ENCODE measurements at places on chromosomes 6 and 20.

GRCh38 chr6:5986861-5987260 lies 19.9 kb downstream of the NRN1 start:
- DNase-seq, result no peak

GRCh38 chr20:20740541-20740940 lies 28.1 kb upstream of the RALGAPA2 start:
- DNase-seq, result peak; percentile 27

DNA sequence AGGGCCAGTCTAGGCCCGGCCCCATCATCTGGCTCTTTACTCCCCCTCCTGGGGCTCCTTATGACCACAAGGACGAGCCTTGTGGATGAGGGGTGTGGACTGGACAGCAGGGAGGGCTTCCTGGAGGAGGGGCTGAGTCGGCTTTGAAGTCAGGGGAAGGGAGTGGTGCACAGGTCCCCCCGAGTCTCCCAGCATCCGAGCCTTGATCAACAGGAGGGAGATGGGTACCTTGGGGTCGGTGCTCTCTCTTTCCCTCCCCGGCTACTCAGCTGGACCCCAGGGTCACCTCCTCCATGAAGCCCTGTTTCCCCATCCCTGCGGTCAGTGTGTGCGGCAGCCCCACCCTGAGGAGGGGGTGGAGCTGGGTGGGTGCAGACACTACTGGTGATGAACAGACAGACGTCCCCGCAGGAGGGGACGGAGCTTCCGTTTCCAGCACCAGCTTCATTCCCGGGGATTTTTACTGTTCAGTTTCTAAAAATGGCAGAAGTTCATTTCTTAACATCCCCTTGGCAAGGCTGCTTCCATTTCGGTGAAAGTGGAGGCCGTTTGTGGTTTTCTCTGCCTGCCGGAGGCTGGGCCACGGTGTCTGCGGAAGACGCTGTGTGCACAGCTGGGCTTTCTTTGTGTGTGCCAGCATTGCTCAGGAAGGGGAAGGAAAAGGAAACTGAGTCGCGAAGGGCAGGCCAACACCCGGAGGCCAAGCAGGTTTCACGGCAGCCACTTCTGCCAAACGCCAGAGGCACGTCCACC lies 19.6 kb downstream of the NTSR1 start:
- no peak for DNase-seq

DNA sequence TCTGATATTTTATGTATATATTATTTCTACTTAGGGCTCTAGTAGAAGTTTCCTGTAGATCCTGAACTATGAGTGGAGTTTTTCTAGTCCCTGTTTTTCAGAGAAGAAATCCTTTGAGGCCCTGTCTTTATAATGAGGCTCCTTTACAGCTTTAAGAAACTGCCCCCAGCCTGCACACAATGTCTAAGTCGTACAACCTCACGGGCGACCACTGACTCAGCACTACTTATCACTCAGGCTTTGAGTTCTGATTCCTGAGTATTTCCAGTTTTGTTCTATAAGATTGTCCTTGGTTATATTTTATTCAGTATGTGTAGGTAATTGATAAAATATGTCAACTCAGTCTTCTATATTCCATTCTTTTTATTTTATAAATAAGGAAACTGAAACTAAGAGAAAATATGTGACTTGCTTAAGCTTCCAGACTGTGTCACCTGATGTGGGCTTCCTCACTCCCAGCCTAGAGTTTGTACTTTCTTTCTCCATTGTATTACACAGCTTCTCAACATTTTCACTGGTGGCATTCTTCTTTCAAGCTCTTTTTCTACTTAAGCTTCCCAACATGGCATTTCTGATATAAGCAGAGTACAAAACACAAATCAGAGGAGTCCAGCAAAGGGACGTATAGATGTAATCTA lies 167.0 kb downstream of the TBX18 start:
- DNase-seq, result no peak

- no peak for DNase-seq
Observed at GRCh38 chr6:36353411-36353915, 16.8 kb upstream of the BNIP5 start.

GRCh38 chr20:46751856-46752255 lies 42.4 kb downstream of the SLC2A10 start:
- DNase-seq, result no peak

DNA sequence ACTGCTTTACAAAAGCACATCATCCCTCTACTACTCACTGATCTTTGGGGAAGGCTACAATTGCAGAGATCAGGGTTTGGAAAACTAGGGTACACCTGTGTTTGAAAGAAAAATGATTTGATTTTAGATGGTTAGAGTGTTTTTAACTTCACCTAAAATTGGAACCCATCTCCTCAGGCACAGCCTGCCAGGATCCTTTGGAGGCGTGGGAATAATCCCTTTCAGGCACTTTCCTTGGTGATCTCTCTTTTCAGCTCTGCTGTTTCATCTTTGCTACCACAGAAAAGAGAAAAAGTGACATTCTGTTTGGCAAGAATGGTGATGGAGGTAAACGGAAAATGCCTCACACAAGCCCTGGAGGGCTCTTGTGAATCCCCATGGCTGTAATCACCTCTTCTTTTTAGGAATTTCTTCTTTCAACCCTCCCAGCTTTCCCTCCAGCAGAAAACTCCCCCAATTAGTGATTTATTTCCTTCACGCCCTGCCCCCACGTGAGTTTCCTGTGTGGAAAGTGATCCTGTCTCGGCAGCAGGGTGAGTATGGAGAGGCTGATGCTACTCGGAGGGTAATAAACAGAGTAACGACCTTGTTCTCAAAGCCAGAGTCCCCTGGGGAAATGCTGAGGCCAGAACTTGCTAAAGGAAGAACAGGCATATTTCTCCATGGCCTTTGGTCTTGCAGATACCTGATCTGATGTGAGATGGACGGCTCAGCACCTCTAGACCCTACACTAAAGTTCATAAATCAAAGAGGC lies 9.2 kb downstream of the KCNG1 start:
- no peak for DNase-seq

GRCh38 chr20:25318471-25319240 lies 70.8 kb downstream of the PYGB start:
- peak; percentile 70 for DNase-seq

DNA sequence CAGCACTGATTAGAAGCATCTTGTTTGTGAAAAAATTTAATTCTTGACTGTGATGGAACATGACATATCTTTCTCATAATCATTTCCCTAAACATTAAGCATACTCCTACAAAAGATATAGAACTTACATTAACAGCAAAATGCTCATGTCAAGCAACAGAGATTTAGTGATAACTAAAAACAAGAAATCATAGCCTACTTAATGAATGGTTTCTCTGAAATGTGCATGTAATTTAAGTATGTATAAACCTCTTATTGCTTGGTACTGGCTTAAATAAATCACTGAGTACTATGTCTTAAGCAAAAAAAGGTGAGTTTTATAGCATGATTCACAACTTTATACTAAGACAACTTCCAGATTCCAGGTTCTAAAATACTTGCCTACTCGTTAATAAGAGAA lies 9.3 kb downstream of the ROMO1 start:
- DNase-seq, result no peak

DNA sequence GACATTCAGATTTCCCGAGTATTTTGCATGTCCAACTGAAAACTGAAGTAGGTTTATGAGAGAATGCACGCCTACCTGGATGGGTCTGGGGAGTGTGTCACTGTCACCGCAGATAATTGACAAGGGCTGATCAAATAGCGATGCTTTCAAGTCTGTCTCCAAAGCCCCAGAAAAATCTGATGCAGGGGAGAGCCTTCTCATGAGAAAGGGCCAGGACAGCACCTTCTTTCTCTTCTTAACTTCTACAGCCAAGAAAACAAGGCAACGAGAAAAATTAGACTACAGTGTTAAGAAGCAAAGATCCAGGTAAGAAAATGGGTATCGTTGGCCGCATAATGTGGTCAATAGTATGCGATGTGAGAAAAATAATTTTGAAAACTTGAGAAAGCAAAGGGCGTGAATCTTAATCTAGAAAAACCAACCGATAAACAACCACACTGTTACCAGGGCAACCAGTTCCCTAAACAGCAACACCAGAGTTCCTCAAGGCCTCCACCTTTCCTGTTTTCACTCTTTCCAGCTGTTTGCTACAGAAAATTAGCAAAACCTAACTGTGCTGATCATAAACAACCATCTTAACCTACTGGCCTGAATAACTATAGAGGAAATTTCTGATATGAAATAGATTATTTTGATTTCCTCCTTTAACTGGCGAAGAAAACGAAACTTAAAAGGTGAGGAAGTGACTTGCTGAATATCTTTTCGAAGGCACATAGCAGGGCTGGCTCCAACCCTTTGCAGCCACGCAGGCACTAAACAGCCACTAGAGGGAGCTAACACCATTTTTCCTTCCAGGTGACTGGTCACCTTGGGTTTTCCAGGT lies 2.6 kb downstream of the TAGAP start:
- DNase-seq, result peak; percentile 83

- no peak for DNase-seq
Observed at GRCh38 chr6:33985947-33986346, 159.9 kb downstream of the GRM4 start.

DNA sequence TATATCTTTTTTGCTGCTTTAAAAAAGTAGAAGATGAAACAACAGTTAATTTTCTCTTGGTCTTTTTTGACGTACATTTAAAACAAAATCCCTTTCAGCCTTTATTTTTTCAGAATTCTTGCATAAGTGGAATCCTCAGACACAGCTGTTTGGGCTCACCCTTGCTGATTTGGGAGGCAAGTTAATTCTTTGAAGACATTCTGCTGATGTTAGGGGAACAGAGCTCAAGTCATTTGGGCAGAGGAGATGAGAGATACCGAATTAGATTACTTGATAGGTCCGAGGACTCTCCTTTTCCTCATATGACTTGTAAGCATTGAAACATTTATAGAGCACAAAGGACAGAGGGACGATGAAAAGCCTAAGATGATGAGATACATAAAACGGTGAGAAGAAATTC lies 567.9 kb upstream of the CITED2 start:
- peak; percentile 28 for DNase-seq

- peak; percentile 90 for DNase-seq
Observed at GRCh38 chr6:151004383-151005024, 139.0 kb downstream of the MTHFD1L start.

DNA sequence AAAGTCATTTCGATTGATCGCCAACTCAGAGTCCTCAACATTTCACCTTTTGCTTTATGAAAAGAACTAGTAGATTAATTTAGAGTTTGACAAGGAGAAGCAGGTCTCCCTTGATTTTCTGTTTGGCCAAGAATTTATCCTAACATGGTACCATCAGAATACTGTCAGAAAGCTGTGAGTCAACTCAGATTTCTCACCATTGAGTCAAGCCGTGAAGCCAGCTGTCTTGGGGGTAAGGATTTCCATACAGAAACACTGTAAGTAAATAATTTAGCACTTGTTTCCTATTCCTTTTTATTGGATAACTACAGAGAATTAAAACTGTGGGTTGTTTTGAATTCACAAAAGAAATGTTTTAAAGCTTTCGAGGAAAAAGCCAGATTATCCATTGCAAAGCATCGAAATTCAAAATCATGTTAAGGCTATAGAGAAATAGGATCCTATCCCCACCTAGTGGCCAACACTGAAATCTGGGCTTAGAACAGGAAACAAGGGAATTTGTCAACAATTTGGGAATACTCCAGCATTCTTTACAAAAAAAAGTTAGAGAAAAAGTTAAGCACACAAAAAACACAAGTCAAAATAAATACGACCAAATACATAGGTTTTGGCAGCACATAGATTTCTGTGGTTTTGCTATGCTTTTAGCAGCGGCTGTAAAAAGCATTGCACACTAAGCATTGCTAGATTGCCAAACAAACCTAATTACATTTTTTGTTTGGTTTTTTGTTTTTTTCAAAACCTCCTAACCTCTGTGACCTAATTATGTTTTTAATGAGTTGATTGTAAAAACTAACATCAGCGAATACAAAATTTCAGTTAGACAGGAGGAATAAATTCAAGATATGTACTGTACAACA lies 44.2 kb downstream of the COL11A2 start:
- peak; percentile 79 for DNase-seq

DNA sequence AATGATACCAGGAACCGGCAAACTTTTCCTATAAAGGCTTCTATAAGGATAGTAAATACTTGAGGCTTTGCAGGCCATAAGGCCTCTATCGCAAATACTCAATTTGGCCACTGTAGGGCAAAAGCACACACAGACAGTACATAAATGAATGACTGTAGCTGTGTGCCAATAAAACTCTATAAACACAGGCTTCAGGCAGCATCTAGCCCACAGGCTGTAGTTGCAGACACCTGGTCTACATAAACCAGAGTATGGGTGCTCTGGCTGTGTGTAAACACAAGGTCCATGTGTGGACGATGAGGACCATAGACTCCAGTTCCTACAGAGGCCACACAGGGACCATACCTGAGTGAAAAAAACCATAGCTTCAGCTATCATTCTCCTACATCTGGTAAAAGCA lies 52.2 kb downstream of the ZMYND8 start:
- peak; percentile 59 for DNase-seq

GRCh38 chr6:22152841-22153240 lies 144.0 kb downstream of the PRL start:
- DNase-seq, result peak; percentile 51

GRCh38 chr20:42173440-42173839 lies 555.3 kb upstream of the CHD6 start:
- DNase-seq, result no peak

GRCh38 chr6:21893793-21894192 lies 300.2 kb downstream of the SOX4 start:
- DNase-seq, result no peak

DNA sequence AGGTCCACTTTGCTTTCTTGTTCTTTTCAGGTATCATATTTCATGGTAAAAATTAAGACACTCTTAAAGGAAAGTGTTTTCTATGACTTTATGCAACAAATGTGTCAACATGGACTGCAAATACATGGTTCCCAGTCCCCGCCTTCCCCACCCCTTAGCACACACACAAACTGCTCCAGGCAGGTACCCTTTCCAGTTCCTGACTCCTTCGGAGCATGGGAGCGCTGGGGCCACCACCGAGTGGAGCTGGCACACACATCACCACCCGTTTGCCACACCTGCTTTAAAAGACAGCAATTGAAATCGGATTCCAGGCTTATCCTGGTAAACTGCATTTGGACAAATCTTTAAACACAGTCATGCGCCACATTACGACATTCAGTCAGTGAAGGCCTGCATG lies 22.2 kb downstream of the RNASET2 start:
- no peak for DNase-seq

GRCh38 chr6:44580901-44581300 lies 193.4 kb downstream of the CDC5L start:
- DNase-seq, result no peak

DNA sequence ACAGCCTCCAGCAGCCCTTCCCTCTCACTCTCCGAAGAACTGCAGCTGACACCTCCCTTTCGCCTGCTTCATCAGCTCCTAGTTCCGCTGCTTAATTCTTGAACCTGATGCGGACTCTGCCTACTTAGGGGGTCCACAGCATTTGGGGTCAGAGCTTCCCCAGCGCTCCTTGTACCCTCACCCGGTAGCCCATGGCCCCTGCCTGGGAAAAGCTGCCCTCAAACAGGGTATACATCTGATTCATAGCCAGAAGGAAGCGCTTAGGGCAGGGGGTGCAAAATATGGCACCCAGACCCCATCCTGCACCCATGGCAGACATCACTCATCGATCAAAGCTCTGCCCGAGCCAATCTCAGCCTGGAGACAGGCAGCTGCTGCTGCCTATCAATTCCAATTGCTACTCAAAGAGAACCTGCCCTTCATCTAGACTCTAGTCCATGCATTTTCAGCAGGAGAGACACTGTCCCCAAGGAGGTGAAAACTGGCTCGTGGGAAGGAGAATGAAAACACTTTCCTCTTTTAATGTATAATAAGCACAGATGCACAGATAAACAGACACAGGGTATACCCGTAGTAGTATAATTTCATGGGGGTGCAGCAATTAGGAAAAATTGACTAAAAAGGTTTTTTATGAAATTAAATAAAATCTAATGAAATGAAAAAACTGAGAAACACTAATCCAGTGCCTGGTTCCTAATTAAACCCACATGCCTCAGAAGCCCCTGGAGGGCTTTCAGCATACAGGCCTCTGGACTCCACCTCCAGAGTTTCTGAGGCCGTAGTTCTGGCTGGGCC lies 194.8 kb downstream of the PREX1 start:
- no peak for DNase-seq

All from muscle of leg (tissue), 16 donors.